ENCODE measurements at places on chromosomes 13 and 19.

GRCh38 chr13:20684546-20684945 is 19.0 kb upstream of the IL17D start:
- no peak for DNase-seq

- no peak for DNase-seq
These were observed 255.9 kb upstream of the STARD13 start for GRCh38 chr13:33541456-33541855.

DNA sequence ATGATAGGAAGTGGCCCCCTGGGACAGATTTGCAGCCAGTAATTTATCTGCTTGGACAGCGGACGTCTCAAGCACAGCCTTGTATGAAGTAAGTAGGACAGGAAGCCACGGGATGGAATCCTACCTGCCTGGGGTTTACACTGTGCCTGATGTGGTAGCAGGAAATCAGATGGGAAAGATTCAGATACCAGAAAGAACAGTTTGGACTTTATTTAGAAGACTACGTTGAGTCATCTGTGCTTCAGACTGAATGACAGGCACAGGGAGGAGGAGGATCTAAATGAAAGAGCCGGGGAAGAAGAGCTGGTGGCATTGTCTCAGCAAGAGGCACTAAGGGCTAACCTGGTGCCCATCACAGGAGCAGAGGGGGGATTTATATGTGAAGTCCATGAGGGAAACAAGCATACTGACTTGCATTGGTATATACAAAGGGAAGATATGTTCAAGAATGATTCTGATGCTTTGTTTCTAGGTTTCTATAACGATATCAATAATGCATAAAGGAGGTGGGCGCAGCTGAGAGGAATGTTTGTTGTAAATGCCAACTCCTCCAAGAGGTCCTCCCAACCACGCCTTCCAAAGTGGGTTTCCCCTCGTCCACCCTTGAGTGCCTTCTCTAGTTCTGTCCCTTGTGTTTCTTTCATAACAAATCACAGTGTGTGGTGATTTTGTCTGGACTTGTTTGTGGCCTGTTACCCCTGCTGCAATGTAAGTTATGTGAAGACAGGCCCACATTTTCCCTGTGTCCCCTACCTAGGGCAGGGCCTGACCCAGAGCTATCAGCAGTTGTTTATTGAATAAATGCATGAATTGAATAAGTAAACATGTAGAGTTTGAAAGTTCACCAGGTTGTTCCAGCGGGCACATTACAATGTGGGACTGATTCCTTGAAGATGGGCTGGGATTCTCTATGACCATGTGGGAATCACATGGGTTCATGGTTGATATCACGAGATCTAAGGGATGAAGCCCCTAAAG is 328.4 kb downstream of the SLC7A1 start:
- DNase-seq, result no peak

DNA sequence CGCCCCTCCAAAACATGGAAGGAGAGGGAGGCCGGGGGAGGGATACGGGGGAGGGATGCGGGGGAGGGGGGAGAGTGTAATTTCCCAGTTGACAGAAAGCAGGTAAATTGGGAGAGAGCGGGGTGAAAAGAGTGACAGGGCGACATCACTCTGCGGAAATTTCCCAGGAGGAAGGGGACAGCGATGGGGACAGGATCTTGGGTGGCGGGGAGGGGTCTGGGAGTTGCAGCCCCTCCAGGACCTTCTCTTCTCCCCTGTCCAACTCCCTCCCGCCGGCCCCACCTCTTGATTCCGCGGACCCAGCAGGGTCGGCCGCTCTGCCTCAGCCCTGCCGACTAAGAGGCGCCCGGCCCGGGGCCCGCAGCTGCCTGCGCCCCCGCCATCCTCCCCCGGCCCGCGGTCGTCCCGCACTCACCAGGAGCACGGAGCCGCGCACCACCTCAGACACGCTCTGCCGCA is 108.0 kb upstream of the DOCK9 start:
- peak; percentile 44 for DNase-seq

DNA sequence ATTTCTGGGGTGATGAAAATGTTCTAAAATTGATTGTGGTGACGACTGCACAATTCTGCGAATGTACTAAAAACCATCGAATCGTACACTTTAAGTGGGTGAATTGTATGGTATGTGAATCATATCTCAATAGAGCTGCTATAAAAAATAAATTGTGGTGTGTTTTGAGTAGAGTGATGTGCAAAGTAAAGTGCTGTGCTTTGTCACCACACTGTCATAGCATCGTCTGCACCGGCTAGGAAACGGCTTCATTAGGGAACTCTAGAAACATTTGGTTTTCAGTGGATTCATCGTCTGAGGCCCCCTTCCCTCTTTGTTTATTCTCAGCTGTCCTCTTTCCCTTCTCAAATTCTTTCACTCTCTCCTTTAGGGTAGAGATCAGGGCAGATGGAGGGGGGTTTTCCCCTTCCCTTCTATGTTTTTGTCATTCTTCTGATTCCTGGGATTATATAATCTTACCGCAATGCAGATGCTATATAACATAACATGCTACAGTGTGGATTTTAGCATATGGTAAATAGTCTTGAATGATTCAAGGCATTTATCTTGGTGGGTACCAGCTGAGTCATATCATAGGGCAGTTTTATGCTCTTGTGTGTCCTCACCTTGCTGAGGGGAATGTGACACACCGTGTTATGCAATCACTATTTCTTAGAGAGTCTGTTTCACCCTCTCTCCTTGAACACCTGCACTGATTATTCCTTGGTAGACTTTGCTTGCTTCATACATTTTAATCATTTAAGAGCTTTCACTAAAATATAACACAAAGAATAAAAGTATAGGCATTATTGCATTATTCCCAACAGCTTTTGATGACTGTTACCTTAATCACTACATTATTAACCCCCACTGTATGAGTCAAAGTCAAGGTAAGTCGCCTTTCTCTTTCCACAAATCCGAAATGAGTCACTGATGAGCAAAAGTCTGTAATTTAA is 239.4 kb downstream of the DCLK1 start:
- no peak for DNase-seq

DNA sequence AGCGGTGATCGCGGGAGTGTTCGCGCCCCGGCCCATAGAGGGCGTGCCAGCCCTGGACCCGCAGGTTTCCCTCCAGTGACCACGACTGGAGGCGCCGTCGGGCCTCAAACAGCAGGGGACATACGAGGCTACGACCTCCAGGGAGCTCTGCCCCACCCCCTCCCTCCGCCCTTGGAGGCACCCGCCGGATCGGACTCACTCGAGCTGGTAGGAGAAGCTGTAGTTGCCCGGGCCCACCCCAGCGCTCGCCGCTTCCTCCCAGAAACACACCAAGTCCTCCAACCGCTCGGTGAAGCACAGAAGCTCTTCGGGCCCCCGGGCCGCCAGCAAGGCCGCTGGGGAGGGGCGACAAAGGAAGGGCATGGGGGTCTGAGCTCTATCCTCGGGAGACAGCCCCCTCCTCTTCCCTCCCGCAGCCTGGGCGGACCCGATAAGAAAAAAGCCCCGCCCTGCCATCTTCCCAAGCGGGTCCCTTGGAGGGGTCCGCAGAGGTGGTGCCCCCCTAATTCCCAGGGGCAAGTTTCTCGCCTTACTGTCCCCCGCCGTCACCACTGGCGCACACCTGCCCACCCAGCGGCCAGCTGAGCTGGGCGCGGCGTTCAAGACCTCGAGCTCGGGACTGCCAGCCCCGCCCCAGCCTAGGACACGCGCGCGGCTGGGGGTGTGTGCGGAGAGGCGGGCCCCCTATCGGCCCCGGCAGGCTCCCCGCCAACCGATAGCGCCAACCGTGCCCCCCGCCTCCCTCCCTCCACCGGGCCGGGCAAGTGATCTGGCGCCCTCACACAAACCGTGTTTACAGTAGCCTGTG is 1.0 kb downstream of the EPOR start:
- DNase-seq, result peak; percentile 57

- no peak for DNase-seq
These were observed 44.4 kb downstream of the MTUS2 start for GRCh38 chr13:28864544-28864943.

DNA sequence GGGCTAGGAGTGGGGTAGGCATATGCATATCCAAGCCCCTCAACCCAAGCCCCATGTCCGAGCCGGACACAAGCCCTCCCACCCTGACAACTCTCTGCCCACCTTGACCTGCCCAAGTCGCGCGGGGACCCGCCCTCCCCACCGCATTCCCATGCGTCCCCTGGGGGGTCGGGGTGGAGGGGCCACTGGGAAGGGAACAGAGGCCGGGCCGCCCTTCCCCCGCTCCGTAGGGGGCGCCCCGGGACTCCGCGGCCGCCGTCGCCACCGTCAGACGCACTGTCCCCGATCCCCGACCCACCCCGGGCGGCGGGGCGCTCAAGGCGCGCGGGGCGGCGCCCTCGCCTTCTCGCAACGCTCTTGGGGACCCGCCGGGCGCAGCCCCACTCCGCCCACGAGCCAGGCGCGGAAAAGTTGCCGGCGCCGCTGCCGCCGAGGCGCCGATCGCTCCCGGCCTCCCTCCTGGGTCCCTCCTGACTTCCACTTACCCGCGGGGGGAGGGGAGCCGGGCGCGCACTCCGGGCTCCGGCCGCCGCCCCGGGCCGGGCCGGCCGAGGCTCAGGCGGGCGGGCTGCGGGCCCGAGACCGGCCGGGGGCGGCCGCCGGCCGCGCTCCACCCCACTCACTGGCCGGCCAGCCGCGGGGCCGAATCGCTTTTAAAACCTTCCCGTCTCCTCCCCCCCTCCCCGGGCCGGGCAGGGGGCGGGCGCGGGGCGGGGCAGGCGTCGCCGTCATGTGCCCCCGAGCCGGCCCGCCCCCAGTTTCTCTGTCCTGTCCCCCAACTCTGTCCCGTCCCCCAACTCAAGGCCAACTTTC is 34.4 kb upstream of the NANOS3 start:
- DNase-seq, result peak; percentile 83

DNA sequence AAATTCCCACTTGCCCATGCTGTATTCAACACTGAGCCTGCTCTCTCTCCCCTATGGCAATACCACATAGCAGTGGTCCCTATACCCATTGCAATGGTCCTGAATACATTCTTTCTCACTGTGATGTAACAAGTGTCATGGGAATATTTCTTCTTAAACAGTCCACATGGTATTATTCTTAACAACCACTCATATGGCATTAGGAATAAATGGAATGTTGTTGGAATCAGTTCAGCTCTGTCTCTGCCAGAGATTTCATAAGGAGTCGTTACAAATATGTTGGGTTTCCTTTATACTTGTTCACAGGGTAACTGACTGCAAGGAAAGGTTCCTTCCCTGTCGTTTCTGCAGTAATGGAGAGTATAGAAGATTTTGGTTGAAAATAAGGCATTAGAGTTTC is 128.3 kb upstream of the SPATA13 start:
- DNase-seq, result no peak

- no peak for DNase-seq
These were observed at the start of gene ATP8B3 for GRCh38 chr19:1811942-1812425. Gene ATP8B3 (minus strand): TSS chr19:1812276. CDS start chr19:1811736, 540 bp downstream.

- peak; percentile 88 for DNase-seq
These were observed at the start of gene POU4F1 for GRCh38 chr13:78603240-78603957. Gene POU4F1 (minus strand): TSS chr13:78603552. CDS start chr13:78603326, 226 bp downstream.

GRCh38 chr19:2041433-2041682 is 9.7 kb downstream of the MKNK2 start:
- DNase-seq, result no peak

GRCh38 chr19:17673937-17674799 is 14.0 kb downstream of the UNC13A start:
- DNase-seq, result no peak

Data from testis (tissue), 5 donors.